ENCODE measurements at places on chromosomes 12 and 14. TPM values are rescaled to one million over a fixed set of nuclear protein-coding genes. Genes with fewer than 3 reads are reported as not detected.

The COCH gene
- 6.0 TPM for total RNA-seq

The ARG2 gene
- 18.1 TPM for total RNA-seq

The RFX4 gene
- total RNA-seq = 21.5 TPM

The CEBPE gene
- not detected for total RNA-seq

The APPL2 gene
- 55.0 TPM for total RNA-seq

The MMP19 gene
- 1.2 TPM for total RNA-seq

The DHRS2 gene
- total RNA-seq = 0.10 TPM

The ADCY4 gene
- 6.7 TPM for total RNA-seq

The GPRC5D gene
- not detected for total RNA-seq

The EFCAB11 gene
- total RNA-seq = 11.4 TPM

The GYS2 gene
- total RNA-seq = not detected

The SIRT4 gene
- 7.9 TPM for total RNA-seq

Data from dorsolateral prefrontal cortex (tissue), 122 donors.